ENCODE measurements at places on chromosomes 1 and 21. TPM values are rescaled to one million over a fixed set of nuclear protein-coding genes. Genes with fewer than 3 reads are reported as not detected.

The LY9 gene
- 120 TPM for total RNA-seq

The SAMSN1 gene
- total RNA-seq = 49.7 TPM

The NUAK2 gene
- total RNA-seq = 37.3 TPM

The TSNAX gene
- total RNA-seq = 31.0 TPM

The KCNN3 gene
- 0.07 TPM for total RNA-seq

The PRAMEF8 gene
- not detected for total RNA-seq

The LAMB3 gene
- total RNA-seq = 0.25 TPM

The OR2T11 gene
- total RNA-seq = not detected

The C21orf91 gene
- total RNA-seq = 41.7 TPM

The PAPPA2 gene
- total RNA-seq = not detected

DNA sequence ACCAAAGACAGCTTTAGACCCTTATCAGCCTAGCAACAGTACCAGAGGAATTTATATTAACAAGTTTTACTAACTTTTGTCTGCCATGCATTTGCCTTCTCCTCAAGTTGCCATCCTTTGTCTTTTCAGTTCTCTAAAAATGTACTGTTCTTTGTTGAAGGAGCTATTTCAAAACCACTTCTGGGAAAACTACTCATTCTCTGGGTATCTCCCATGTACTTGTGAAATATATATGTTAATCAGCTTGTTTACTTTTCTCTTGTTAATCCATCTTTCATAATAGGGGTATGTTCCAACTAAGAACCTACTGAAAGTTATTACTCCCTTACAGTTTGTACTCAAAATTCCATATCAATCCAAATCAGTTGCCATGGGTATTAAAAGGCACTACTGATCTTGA, 16.3 kb downstream of the DPYD start:
- H3K27me3 ChIP-seq = no peaks in the 10 kb centered on the region
- DNase-seq = no peak
- H3K27ac ChIP-seq = no peak overlapping the region
- H3K4me1 ChIP-seq = no peaks in the 10 kb centered on the region

DNA sequence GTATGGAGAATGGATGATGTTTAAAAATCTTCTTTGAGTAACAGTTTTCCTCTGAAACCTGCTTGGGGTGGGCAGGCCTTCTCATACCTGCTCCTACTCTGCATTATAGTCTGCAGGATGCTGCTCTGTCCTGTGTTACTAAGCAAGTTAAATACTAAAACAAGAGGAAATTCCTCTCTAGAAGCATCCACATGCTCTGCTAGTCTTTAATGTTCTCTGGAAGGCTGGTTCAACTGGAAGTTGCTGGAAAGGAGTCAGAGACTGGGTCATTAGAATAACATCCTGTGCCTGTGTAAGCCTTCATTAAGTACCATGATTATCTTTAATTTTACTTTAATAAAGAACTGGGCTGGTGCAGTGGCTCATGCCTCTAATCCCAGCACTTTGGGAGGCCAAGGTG, 5.8 kb downstream of the SELP start:
- no peak overlapping the region for H3K4me3 ChIP-seq
- no peaks in the 10 kb centered on the region for H3K36me3 ChIP-seq
- no peak overlapping the region for H3K27ac ChIP-seq
- DNase-seq = no peak

- no peak for DNase-seq
- H3K27ac ChIP-seq = no peak overlapping the region
- no peaks in the 10 kb centered on the region for H3K36me3 ChIP-seq
- H3K4me3 ChIP-seq = no peak overlapping the region
Observed at GRCh38 chr1:204709021-204709420, 23.5 kb upstream of the LRRN2 start.

- no peaks in the 10 kb centered on the region for H3K36me3 ChIP-seq
- H3K27me3 ChIP-seq = peaks cover 3% of the 10 kb centered on the region
- no peaks in the 10 kb centered on the region for H3K4me1 ChIP-seq
- no peak for DNase-seq
Observed at GRCh38 chr1:51600529-51600928, 16.4 kb upstream of the OSBPL9 start.

DNA sequence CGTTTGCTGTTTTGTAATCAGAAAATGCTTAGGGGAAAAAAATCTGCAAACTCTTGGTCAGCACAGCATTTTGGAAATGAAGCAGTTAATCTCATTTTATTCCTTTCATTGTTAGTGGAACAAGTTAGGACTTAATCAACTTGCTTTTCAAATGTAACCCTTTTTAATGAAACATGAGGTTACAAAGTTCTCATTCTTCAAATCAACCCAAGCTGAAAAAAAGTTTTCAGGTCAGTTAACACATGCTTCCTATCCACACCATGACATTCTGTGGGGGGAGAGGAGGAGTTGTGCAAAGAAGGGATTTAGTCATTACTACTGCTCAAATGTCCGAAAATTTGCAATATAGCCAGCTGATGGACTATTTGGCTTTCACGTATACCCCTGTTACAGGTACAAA, 283.2 kb upstream of the LYPLAL1 start:
- no peak overlapping the region for H3K27ac ChIP-seq
- no peaks in the 10 kb centered on the region for H3K4me1 ChIP-seq
- no peaks in the 10 kb centered on the region for H3K36me3 ChIP-seq
- DNase-seq = no peak
- no peak overlapping the region for H3K4me3 ChIP-seq
- H3K27me3 ChIP-seq = no peaks in the 10 kb centered on the region

DNA sequence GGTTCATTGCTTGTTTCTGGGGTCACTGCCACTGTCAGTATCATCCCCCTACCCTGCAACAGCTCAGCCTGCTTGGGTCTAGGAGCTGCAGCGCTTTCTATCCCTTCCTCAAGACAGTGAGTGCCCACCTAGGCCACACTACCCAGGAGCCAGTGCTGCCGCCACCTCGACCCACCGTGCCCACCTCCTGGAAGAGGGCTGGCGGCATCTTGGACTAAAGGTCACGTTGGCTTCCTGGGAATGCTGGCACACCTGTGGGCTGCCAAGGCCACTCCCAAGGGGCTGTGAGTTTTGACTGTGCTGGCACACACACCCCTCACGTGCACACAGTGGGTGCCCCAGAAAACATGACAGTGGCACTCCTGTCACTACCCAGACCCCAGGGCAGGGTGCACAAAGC, 22.1 kb downstream of the CRYAA start:
- DNase-seq = no peak
- H3K4me3 ChIP-seq = no peak overlapping the region
- no peaks in the 10 kb centered on the region for H3K4me1 ChIP-seq
- H3K27me3 ChIP-seq = no peaks in the 10 kb centered on the region

DNA sequence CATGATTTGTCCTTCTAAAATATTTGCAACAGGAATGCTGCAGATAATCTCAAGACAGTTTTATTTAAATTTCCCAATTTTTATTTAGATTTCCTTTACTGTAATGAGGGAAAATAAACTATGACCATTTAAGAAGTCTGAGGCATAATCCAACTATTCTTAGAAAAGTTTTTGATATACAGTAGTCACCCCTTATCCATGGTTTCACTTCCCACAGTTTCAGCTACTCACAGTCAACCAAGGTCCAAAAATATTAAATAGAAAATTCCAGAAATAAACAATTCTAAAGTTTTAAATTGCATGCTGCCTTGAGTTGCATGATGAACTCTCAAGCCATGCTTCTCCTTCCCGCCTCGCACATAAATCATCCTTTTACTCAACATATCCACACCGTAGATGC, 33.3 kb downstream of the TOR3A start:
- H3K27me3 ChIP-seq = no peaks in the 10 kb centered on the region
- peaks cover 8% of the 10 kb centered on the region for H3K36me3 ChIP-seq
- no peak overlapping the region for H3K27ac ChIP-seq

GRCh38 chr1:30550365-30551220, 172.8 kb downstream of the MATN1 start:
- H3K27me3 ChIP-seq = no peaks in the 10 kb centered on the region
- no peak overlapping the region for H3K4me3 ChIP-seq
- no peaks in the 10 kb centered on the region for H3K4me1 ChIP-seq
- no peak overlapping the region for H3K27ac ChIP-seq
- no peak for DNase-seq

DNA sequence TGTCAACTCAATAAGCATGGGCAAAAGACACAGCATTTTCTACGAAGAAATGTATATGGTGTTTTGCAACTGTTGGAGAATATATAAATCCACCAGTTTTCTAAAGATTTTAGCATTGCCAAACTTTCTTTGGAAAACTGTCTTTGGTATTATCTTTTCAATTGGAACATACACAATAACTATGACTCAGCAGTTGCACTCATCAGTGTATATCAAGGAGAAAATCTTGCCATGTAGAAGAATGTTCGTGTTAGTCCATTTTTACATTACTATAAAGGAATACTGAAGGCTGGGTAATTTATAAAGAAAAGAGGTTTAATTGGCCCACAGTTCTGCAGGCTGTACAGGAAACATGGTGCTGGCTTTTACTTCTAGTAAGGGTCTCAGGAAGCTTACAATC, 41.1 kb downstream of the PRKAA2 start:
- DNase-seq = no peak
- no peak overlapping the region for H3K4me3 ChIP-seq
- no peaks in the 10 kb centered on the region for H3K4me1 ChIP-seq
- no peaks in the 10 kb centered on the region for H3K27me3 ChIP-seq
- no peaks in the 10 kb centered on the region for H3K36me3 ChIP-seq

- H3K36me3 ChIP-seq = no peaks in the 10 kb centered on the region
- DNase-seq = no peak
- no peaks in the 10 kb centered on the region for H3K4me1 ChIP-seq
- H3K27ac ChIP-seq = no peak overlapping the region
- no peaks in the 10 kb centered on the region for H3K27me3 ChIP-seq
- no peak overlapping the region for H3K4me3 ChIP-seq
Observed at GRCh38 chr1:89179343-89179742, 3.5 kb upstream of the GBP7 start.

GRCh38 chr21:39120876-39121599, 62.2 kb downstream of the PSMG1 start:
- no peaks in the 10 kb centered on the region for H3K36me3 ChIP-seq
- DNase-seq = no peak
- no peaks in the 10 kb centered on the region for H3K4me1 ChIP-seq
- no peak overlapping the region for H3K27ac ChIP-seq
- H3K27me3 ChIP-seq = no peaks in the 10 kb centered on the region

DNA sequence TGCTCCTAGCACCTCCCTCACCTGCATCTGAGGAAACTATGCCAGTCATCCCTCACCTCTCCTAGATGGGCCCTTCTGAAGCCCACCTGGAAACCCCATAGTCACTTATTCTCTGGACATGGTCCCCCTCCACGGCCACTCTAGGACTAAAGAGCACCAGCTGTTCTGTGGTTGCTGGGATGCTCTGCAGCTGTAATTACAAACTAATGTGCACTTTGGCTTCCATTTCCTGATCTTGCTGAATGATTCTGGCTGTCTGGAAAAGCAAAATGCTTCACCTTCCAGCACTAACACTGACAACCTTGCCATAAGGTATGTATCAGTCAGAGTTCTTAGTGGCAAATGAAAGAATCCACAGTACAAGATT, 48.7 kb upstream of the PSEN2 start:
- H3K36me3 ChIP-seq = no peaks in the 10 kb centered on the region
- H3K27ac ChIP-seq = no peak overlapping the region
- DNase-seq = no peak
- no peak overlapping the region for H3K4me3 ChIP-seq
- no peaks in the 10 kb centered on the region for H3K27me3 ChIP-seq
- H3K4me1 ChIP-seq = peaks cover 6% of the 10 kb centered on the region

GRCh38 chr1:24903011-24903461, 27.0 kb downstream of the RUNX3 start:
- H3K27me3 ChIP-seq = no peaks in the 10 kb centered on the region
- H3K4me1 ChIP-seq = peaks cover 95% of the 10 kb centered on the region
- peaks cover 26% of the 10 kb centered on the region for H3K36me3 ChIP-seq
- H3K27ac ChIP-seq = no peak overlapping the region
- no peak for DNase-seq

All from T-cell (primary cell).